ENCODE measurements at places on chromosomes 4 and X.

DNA sequence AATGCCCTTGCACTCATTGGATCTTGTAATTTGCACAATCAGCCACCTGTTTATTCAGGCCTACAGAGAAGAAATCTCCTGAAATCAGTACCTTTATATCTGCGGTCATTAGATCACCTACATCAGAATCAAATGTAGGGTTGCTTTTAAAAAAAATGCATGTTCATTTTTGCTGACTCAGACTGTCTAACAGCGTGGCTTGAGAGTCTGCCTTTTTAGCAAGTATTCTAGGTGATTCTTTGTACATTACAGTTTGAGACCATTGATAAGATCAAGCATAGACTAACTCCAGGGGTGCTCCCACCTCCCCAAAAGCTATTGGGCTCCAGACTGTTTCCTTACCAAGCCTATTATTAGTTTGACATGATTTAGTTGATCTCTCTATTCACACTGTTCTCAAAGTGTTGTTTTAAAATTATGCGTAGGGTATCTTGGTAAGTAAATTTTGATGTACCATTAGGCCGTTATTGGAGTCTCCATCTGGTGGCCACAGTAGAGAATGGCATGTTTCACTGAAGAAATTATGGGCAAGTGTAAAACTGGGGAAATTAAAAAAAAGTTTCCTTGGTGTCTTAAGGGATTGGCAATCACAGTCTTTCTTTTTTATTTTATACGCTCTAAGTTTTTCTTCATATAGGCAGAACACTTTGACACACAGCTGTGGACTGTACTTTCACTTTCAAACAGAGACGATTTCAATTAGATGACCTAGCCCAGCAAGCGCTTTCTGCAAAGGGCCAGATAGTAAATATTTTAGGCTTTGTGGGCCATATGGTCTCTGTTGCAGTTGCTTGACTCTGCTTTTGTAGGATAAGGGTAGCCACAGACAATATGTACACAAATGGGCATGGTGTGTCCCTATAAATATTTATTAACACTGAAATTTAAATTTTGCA, 33.7 kb upstream of the MSL3 start:
- no peak for DNase-seq

DNA sequence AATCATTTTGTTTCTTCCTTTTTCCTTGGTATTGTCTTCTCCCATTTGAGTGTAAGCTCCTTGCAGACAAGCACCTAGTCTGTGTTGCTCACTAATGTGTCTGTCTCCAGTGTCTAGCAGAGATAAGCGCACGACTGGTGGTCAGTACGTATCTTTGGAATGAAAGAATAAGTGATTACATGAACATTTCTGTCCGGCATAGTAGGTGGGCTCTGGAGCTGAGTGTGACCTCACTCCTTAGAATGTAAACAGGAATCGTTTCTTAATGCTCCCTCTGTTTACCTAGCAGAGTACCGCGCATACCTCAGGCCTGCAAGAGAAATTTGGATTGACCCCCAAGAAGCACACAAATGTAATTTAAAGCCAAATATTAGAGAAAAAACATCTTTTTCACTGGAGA, 235.4 kb downstream of the MAML3 start:
- no peak for DNase-seq

- DNase-seq = no peak
These were observed 1168.8 kb upstream of the AGA start for GRCh38 chr4:178611062-178611461.

DNA sequence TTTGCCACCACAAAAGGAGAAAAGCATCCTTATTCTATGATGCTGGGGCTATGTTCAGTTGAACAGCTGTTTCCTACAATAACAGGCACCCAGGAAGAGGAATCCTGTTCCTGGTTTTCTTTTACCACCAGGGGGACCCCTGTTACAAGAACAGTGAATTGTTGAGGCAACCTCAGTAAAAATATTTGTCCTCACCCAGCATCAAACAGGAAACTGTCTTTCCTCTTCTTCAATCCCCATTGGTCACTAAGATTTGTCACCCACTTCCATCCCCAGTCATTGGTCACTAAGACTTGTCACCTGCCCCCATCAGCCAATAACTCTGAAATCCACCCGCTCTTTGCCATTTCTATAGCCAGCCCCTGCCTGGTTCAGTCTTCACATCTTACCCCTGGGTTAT, 143.5 kb upstream of the GALNT7 start:
- DNase-seq = no peak

GRCh38 chr4:137474711-137475301, 57.5 kb downstream of the PCDH18 start:
- DNase-seq = no peak

- DNase-seq = no peak
These were observed 141.8 kb downstream of the RASL11B start for GRCh38 chr4:53003959-53004358.

GRCh38 chr4:45350438-45350837, 624.1 kb upstream of the GNPDA2 start:
- DNase-seq = no peak

DNA sequence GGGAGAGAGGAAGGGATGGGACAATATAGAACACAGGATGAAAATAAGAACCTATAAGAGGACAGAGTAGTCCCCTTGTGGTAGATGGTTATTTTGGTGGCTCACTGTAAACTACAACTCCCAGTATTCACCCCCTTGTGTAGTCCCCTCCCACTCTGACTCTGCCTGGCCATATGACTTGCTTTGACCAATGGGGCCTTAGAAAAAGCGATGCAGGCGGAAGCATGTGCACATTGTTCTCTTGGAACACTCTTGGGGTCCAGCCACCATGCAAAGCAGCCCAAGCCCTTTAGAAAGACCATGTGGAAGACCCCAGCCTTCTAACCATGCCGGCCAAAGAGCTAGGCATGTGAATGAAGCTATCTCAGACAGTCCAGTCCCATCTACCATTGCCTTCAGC, 415.0 kb downstream of the BCOR start:
- DNase-seq = no peak

GRCh38 chrX:16931371-16931770, 15.1 kb upstream of the REPS2 start:
- no peak for DNase-seq

- DNase-seq = no peak
These were observed 46.0 kb upstream of the TLL1 start for GRCh38 chr4:165827018-165827417.

DNA sequence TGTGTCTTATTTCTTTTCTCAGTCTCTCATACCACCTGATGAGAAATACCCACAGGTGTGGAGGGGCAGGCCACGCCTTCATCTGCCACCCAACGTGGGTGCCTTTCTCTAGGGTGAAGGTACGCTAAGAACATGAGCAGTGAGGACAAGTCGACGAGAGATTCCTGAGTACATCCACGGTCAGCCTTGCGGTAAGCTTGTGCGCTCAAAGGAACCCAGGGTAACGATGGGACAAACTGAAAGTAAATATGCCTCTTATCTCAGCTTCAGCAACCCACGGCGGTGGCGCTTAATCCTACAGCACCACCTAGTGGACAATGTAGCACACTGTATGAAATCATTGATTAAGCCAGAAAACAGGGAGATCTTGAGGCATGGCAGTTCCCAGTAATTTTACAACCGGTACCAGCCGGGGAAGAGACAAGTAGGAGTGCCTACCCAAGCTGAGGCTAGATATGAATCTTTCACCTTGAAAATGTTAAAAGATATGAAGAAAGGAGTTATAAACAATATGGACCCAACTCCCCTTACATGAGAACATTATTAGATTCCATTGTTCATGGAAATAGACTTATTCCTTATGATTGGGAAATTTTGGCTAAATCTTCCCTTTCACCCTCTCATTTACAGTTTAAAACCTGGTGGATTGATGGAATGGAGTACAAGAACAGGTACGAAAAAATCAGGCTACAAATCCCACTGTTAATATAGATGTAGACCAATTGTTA, 63.0 kb downstream of the ZNF732 start:
- DNase-seq = no peak

- DNase-seq = no peak
These were observed 16.8 kb downstream of the SH3BP2 start for GRCh38 chr4:2809610-2810180.

- DNase-seq = no peak
These were observed 175.6 kb downstream of the FBXO8 start for GRCh38 chr4:174107746-174108354.

- no peak for DNase-seq
These were observed 482.0 kb upstream of the TENM3 start for GRCh38 chr4:181761156-181761555.

GRCh38 chr4:148561467-148561866, 119.3 kb upstream of the NR3C2 start:
- no peak for DNase-seq

- no peak for DNase-seq
These were observed 24.0 kb downstream of the RBMX start for GRCh38 chrX:136856551-136856950.

DNA sequence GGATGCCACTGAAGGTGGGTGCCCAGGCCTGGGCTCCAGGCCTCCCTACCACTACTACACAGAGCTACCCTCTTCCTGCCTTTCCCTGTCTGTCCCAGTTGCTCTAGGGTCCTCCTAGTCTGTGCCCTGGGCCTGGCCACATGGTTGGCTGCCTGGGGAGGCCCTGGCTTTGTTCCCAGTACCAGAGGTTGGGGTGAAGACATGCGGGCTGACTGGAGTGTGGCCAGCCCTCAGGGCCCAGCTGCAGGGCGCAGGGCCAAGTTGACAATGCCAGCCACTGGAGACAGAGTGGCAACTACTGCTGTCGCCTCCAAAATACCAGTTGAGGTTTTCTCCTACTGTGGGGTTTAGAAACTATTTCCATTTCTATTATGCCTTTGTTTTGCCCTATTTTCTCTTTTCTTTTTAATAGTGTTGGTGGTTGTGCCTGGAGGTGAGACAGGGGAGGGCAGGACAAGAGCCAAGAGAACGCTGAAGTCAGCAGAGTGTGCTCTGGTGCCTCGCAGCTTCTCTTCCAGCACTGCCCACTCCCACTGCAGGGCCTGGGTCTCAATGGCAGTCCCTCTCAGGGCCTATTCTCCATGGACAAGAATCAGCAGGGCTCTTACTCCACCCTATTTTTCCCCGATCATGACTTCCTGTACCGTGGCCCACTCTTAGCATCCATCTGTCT, 32.2 kb upstream of the XPNPEP2 start:
- DNase-seq = no peak

DNA sequence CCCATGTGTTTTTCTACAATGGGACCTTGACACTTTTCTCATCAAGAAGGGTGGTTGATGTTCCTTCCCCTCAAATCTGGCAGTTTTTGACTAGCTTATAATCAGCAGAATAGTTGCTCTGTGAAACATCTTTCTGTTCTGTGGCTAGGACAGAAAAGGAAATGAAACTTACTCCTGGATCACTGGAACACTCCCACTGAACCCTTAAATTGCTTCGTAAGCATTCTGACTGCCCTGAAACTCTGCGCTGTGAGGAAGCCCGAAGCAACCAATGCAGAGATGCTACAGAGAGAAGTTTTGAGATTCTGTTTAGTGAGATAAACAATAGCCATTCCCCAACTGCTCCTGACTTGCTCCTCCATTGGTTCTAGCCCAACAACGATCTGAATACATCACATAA, 602.2 kb downstream of the CENPC start:
- no peak for DNase-seq

DNA sequence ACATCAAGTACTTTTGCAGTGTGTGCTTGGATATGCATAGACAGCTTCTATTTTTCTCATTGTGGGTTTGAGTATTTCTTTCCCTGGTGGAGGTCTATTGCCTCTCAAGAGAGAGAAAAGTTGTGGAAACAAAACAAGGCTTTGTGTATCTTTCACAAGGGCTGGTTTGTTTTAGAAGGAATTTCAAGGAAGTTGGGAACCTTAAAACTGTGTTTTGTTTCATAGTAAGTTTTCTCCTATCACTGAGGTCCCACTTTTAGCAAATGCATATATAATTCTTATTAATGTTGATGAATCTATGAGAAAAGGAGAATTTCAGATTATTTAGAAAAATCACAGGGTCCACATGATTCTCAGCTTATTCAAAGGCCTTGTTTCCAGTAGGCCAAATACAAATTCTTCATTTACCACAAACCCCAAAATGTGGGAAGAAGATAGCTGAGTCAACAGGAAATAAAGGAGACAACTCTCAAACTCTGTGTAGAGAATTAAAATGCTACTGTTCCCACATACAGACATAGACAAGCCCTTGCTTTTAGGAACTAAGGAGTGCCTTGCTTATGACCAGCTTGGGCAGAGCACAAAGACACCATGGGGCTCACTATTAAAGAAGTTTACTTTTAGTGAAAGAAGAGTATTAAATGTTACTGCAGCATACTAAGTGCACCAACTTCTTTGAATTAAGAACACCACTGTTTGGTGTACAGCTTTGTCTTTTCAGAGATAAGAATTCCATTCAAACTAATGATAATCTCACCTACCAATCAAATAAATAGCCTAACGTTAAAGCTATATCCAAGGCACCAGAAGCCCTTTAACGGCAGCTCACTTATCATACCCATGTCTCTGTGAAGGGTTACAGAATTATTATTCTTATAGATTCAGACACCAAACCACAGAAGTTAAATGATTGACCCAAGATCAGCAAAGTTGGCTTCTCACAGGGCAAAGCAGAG, 177.4 kb upstream of the LEF1 start:
- DNase-seq = no peak

- DNase-seq = no peak
These were observed 118.9 kb downstream of the CEP44 start for GRCh38 chr4:174402470-174403176.

- no peak for DNase-seq
These were observed 39.0 kb downstream of the BCOR start for GRCh38 chrX:40058719-40059118.

GRCh38 chr4:165309456-165309855, 18.0 kb upstream of the MSMO1 start:
- DNase-seq = no peak

GRCh38 chr4:4560642-4561041, 18.8 kb upstream of the STX18 start:
- DNase-seq = no peak

DNA sequence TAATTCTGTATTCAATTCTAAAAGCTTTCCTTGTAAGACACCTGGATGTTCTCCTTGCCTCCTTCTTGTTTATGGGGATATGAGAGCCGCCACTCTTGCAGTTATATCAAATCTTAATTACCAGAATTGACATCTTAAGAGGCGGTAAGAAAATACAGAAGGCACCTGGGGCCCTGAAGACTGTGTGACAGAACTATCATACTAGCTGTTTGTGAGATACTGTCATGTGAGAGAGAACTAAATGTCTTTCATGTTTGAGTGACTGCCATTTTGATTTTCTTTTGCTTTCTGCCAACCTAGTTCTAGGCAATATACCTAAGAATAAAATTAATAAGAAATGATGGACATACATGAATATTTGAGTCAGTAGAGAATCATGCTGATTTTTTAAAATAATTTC, 340.2 kb upstream of the SMIM31 start:
- no peak for DNase-seq

- no peak for DNase-seq
These were observed 87.8 kb upstream of the GUCY1A1 start for GRCh38 chr4:155578726-155579370.

GRCh38 chr4:130668859-130669258, 1572.9 kb downstream of the C4orf33 start:
- no peak for DNase-seq

- DNase-seq = no peak
These were observed 334.5 kb downstream of the GALNTL6 start for GRCh38 chr4:172147687-172148086.

Measured in activated gamma-delta T cell (primary cell).